T-helper 17 cell (primary cell): ENCODE measurements at places on chromosomes 7 and 10. TPM values are rescaled to one million over a fixed set of nuclear protein-coding genes. Genes with fewer than 3 reads are reported as not detected.

The CUZD1 gene
- total RNA-seq, result 0.73 TPM

The DEPP1 gene
- total RNA-seq, result 1.4 TPM

The ACBD7 gene
- 0.77 TPM for total RNA-seq

The ATP6V0E2 gene
- 38.5 TPM for total RNA-seq

The ATP6V1F gene
- total RNA-seq, result 68.7 TPM
